ENCODE measurements at places on chromosomes 7 and 10. TPM values are rescaled to one million over a fixed set of nuclear protein-coding genes. Genes with fewer than 3 reads are reported as not detected.

- no peak for DNase-seq
Measured at GRCh38 chr10:74753442-74754211, 72.8 kb upstream of the KAT6B start.

- DNase-seq, result no peak
Measured at GRCh38 chr10:18683427-18683826, 24.2 kb downstream of the ARL5B start.

- no peak for DNase-seq
Measured at GRCh38 chr10:1454951-1455350, 282.4 kb downstream of the ADARB2 start.

DNA sequence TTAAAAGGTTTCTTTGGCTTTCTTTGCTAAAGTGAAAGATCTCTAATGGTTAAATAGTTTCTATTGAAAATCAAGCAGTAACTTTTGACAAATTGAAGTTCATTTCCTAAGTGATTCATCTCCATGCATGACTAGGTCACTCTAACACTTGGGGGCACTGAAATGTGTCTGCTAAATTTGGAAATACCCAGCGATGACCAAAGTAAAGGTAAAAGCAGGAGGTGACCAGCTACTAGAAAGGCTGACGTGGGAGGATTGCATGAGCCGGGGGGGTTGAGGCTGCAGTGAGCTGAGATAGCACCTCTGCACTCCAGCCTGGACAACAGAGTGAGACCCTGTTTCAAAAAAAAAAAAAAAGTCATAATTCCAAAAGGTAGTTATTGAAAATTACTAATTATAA is 111.8 kb upstream of the GPR141 start:
- no peak for DNase-seq

DNA sequence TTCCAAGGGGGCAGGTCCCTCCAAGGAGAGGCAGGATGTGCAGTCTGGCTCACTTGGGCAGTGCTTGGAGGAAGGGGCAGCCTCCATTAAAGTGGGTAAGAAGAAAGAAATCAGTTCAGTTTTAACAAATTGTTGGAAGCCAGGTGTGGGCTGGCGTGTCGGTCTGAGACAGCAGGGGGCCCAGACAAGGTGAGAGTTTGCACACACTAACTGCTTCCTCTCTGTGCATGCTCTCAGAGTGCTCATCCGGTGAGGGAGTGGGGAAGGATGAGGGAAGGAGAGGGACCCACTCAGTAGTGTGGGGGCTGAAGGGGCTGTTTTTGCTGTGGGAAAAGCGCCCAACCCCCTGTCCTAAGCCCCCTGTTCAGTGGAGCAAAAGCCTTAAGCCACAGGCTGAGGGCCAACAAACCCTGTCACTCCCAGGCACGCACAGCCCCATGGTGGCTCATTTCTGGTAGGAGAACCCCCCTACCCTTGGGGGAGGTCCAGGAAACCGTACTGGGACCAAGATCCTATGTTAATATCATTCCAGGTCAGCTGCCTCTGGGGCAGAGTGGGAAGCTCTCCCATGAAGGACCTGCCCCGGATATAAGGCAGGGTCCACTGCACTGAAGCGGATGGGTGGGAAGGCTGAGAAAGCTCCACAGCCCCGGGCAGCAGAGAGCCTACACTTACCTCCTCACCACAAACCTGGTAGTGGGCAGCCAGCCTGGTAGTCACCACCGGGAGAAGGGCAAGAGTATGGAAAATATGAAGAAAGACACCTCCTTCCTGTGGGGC is 5.1 kb upstream of the PCBD1 start:
- DNase-seq, result peak; percentile 22

DNA sequence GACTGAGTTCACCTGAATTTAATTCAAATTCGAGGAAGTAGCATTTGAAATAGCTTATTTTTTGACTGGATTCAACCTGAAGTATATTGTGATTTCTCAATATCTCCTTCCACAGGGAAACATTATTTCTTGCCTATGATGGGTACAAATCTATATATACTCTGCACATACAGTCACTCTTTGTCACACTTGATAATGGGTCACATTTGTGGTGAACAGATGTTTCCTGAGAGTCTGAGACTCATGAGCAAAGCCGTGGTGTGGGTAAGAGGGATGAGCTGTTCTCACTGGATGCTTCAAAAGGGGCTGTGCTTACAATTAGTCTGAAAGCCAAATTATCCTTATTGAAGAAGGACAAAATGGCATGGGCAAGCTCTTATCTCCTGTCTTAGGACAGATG is 18.0 kb upstream of the TBXAS1 start:
- DNase-seq, result no peak

DNA sequence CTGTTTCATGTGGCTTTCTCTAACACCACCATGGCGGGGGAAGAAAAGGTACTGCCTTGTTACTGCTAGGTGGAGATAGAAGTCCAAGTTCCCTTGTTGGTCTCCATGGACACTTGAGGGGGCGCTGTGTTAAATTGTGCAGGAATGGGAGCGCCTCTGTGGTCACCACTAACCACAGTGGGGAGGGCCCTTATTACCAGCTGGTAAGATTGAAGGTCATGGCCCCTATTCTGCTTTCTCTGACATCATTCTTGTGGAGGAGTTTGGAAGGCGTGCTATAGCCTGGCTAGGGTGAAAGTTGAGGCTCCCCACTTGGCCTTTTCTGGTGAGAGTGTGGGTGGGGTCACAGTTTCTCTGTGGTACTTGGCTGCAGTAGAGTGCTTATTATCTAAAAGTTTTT is 14.9 kb upstream of the MXI1 start:
- DNase-seq, result no peak

BAIAP2L1 gene
- total RNA-seq, result 46.4 TPM

RABGEF1 gene
- 27.2 TPM for total RNA-seq

GPR158 gene
- total RNA-seq, result 0.27 TPM

Measured in Peyer's patch (tissue), 4 donors.